ENCODE measurements at places on chromosomes 6 and 20.

- no peak for DNase-seq
These were observed 56.5 kb upstream of the SIRPA start for GRCh38 chr20:1838556-1839279.

GRCh38 chr6:160358225-160359119 is 10.3 kb downstream of the SLC22A3 start:
- DNase-seq = no peak

DNA sequence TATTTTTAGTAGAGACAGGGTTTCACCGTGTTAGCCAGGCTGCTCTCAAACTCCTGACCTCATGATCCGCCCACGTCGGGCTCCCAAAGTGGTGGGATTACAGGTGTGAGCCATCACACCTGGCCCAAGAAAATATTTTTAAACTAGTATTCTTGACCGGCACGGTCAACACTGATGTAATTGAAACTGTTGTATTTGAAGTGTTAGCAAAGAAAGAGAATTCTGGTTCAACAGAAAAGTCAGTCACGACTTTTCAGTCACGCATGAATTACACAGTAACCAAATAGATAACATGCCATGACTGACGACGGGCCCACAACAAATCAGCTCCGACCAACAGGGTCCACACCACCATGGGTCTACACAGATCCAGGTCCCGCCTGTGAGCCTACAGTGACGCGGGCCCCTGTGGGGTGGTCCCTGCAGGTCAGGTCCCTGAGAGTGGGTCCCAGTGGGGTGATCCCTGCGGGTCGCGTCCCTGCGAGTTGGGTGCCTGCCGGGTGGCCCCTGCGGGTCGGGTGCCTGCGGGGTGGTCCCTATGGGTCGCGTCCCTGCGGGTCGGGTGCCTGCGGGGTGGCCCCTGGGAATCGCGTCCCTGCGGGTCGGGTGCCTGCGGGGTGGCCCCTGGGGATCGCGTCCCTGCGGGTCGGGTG is 1.0 kb downstream of the GMEB2 start:
- peak; percentile 31 for DNase-seq

DNA sequence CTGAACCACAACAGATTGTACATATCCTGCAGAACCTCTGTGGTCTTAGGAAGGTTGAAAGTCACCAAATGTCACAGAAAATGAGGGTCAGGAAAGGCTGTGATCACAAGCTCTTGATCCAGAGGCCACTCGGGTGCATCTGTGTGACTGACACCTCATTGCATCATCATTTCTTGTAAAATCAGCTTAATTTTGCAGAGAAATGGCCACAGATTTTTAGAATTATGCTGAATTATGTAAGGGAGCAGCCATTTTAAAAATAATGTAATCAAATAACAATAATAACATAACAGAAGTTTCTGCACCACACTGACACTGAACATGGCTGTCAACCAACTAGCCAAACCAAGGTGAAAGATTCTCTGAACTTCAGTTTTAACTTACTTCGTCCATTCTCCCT is 32.5 kb upstream of the PRND start:
- no peak for DNase-seq

DNA sequence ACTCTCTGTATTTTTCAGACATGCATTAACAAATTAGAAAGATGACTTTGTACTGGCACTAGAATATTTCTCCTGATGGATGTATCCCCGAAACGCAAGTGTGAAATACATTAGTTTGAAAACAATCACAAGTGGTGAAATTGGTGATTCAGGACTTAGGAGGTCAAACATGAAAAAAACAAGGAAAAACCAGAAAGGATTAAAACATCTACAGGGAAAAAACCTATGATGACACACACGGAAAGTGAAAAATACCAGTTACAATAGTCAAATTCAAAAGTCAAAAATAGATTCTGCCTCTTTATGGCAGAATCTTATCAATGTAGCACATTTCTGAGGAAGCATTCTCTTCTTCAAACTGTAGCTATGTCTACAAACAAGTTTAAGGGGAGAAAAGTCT is 129.0 kb upstream of the SGK1 start:
- no peak for DNase-seq

DNA sequence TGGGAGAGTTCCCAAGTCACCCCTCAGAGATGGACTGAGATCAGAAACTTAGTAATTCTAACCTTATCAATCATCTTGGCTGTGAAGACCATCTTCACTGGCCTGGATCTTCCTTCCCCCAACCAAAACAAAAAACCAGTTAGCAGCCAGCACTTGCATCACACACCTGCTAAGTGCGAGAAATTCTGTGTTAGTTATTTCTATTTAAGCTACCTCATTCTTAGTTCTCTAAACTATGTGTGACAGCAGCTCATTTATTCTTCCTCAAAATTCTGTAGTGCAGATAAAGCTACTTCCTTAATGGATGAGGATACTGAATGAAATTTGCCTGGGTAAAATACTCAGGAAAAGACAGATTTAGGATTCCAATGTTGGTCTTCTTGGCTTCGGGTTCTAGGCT is 18.2 kb upstream of the TAGAP start:
- DNase-seq = no peak

GRCh38 chr20:58130581-58130980 is 97.9 kb downstream of the ANKRD60 start:
- DNase-seq = no peak

DNA sequence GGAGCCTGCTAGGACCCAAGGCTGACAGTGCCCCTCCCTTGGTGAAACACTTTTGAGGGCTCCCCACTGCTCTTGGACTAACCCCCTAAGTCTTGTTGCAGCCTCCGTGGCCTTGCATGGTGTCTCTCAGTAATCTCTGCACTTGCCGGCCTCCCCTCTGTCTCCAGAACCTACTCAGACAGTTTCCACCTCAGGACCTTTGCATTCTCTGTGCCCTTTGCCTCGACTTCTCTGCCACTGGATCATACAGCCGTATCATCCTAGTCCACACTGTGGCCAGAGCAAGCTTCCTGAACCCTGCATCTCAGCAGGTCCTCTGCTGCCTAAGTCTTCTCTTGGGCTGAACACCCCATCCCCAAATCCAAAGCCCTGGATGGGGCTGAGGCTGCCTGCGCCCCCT is 152.0 kb upstream of the PTPN1 start:
- no peak for DNase-seq

GRCh38 chr20:2734899-2735298 is 42.3 kb downstream of the EBF4 start:
- DNase-seq = no peak

DNA sequence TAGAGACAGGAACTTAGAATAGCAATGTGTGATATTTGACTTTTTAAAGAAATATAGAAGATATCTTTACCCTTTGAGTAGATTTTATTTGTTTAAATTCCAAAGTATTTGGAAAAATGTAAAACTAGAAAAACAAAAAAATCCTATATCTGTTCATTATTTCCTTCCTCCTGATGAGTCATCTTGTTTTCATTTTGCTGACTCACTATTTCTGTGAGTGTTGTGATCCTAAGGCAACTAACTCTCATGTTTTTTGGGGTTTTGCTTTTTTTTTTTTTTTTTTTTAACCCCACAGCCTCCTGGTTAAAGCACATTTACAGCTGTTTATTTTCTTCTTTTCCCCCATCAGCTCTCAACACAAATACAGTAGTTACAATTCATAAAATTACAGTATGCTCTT is 37.8 kb upstream of the THEMIS start:
- DNase-seq = no peak

- DNase-seq = peak; percentile 14
These were observed 544 bp upstream of the HLA-C start for GRCh38 chr6:31272436-31272835.
